ENCODE measurements at places on chromosomes 5 and 9.

- no peak for DNase-seq
These were observed 125.6 kb downstream of the ALDH1A1 start for GRCh38 chr9:72826996-72827949.

GRCh38 chr5:164302533-164303235 lies 797.3 kb downstream of the MAT2B start:
- no peak for DNase-seq

DNA sequence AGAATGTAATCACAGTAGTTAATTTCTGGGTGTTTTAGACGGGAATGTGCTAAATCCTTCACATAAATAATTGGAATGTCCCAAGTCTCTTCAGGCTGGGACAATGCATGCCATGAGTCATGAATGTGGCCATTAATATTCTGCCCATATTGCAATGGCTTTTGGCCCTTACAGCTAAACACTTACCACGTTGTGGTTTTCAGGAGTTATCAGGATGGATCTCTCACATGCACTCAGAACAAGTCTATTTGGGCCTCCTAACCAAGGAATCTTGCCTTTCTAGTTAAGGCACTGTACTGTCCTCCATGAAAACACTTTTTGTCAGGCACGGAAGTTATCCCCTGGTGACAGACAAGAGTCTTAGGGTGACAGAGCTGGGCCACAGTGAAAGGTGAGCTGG lies 32.7 kb downstream of the PKD2L2 start:
- no peak for DNase-seq

DNA sequence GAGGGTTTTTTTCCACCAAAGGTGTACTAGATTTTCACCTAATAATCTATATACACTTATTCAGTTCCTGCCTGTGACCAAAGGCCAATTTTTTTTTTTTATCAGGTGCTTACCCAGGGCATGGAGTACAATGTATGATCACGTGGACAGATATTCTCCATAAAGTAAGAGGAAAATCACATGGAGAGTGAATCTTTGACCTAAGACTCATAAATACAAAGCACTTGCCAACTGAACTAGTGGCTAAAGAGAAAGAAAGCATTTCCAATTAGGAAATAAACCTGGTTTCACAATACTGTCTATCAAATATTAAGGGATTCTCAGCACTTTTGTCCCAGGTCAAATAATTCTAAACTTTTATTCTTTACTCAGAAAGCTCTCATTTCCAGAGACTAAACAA lies 33.0 kb upstream of the CEP120 start:
- DNase-seq = no peak

DNA sequence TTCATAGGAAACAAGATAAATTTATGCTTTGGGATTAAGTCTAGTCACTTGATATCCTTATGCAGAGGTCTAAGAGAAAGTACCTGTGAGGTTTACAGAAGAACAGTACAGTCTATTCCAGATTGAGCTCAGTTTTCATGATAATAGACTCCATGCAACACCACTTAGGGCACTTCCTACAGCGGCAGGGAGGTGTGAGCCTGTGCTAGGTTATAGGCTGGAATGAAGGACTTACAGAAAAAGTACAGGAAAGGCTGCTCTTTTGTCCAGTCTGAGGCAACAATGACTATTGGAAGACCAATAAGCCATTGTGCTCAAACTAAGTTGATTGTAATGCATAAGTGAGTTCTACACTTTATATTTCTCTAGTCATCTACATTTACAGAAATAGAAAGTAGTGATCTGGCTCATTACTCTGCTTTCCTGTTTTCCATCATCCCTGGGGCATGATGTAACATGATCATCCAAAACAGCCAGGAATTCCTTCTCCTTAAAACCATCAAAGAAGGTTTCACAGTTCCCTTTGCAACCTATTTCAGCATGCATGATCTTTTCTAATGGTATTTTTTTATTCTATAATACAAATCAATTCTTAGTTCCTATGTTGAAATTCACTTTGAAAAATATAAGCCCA lies 322.8 kb downstream of the SLF1 start:
- no peak for DNase-seq

DNA sequence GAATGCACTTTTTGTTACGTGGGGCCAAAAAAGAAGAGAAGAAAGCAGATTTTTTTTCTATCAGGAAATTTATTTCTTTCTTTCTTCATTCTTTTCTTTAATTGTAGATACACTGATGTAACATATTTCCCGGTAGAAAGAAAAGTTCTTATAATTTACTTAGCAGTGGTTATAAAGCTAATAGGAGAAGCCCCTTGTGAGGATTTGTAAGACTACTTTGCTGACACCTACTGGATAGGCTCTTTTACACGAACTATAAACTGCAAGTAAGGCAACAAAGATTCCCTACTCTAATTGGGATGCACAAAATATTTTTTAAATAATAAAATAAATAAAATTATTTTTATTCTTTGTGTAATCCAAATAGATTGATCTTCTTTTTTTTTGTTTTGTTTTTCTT lies 284.4 kb downstream of the DNAH5 start:
- no peak for DNase-seq

DNA sequence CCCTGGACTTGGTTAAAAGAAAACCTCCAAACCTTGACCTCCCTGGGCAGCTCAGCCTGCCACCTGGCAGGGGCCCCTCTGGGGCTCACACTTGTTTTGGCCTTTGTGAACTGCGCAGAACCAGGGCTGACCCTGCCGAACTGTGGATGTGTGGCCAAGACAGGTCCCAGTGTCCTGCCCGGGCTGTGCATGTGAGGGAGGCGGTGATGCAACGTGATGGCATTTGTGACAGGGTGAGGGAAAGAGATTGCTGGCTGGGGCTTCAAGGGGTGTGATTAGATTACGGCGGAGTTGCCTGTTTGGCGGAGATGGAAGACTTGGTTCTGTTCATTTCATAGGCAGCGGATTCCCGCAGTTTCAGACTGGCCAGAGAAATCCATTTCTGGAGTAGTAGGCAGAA lies 30.4 kb upstream of the NKX2-5 start:
- no peak for DNase-seq
